Activated CD4-positive, alpha-beta memory T cell treated with anti-CD3 and anti-CD28 coated beads for 36 hours (primary cell): ENCODE measurements at places on chromosomes 7 and 10. TPM values are rescaled to one million over a fixed set of nuclear protein-coding genes. Genes with fewer than 3 reads are reported as not detected.

- H3K27me3 ChIP-seq, result no peaks in the 10 kb centered on the region
- H3K36me3 ChIP-seq, result no peaks in the 10 kb centered on the region
- DNase-seq, result no peak
Measured at GRCh38 chr7:94188350-94188749, 184.2 kb upstream of the BET1 start.

GRCh38 chr7:103915680-103916357 is 73.6 kb downstream of the RELN start:
- H3K4me1 ChIP-seq, result no peaks in the 10 kb centered on the region
- H3K27me3 ChIP-seq, result peaks cover 4% of the 10 kb centered on the region
- no peak overlapping the region for H3K4me3 ChIP-seq
- H3K36me3 ChIP-seq, result no peaks in the 10 kb centered on the region
- DNase-seq, result peak; percentile 10

- H3K27ac ChIP-seq, result no peak overlapping the region
- no peaks in the 10 kb centered on the region for H3K4me1 ChIP-seq
- no peak overlapping the region for H3K4me3 ChIP-seq
- no peaks in the 10 kb centered on the region for H3K36me3 ChIP-seq
Measured at GRCh38 chr7:140546947-140547346, 67.6 kb upstream of the MKRN1 start.

DNA sequence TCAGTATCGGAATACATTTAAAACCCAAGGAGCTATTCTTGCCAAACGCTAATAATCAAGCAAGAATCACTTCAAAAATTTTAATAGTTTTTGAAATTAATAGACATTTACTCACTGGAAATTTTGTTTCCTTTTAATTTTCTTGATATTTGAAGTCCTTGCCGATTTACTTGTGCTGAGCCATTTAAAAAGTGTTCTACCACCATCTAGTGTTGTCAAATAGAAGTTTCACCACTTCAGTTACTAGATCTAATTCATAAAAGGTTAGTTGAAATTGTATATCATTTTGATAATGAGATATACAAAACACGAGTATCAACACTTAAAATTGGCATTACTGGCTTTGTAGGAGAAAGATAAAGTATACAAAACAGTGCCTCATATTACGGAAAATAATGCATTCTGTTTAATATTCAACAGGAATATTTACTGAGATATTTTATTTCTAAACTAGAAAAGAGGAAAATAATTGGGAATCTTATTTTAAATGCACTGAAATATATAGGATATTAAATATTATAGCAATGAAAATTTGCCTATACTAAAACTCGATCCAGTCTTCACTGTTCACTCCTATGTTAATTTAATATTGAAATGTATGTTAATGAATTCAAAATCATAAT is 664.8 kb upstream of the SEMA3D start:
- H3K27me3 ChIP-seq, result no peaks in the 10 kb centered on the region
- H3K4me1 ChIP-seq, result no peaks in the 10 kb centered on the region
- no peak overlapping the region for H3K27ac ChIP-seq
- DNase-seq, result no peak

DNA sequence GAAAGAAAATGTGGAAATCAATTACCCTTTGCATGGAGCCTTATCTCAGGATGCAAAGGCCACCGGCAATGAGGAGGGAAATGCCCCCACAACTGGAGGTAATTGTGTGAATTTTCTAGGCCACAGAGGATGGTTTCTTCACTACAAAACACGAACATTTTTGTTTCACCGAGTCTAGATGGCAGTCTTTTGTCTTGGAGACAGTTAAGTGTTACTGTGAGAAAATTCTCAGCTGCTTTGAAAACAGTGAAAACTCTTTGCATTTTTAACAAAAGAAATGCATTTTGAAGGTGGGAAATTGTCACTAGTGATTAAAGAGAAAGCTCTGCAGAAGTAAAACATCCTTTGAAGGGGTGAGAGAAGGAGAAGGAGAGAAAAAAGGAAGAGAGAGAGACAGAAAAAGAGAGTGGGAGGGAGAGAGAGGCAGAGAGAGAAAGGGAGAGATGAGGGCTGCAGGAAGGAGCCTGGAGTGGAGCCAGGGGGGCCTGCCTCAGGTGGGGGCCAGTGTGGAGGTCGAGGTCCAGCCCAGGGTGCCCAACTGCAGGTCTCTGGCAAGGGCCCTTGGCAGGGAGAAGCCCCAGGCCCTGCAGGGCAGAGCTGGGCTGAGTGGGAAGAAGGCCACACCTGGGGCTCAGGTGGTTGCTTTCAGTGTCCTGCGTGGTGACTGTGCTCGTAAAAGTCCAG is 261.4 kb downstream of the ADARB2 start:
- H3K36me3 ChIP-seq, result no peaks in the 10 kb centered on the region
- no peak overlapping the region for H3K4me3 ChIP-seq
- H3K27me3 ChIP-seq, result peaks cover 7% of the 10 kb centered on the region
- no peaks in the 10 kb centered on the region for H3K4me1 ChIP-seq
- no peak for DNase-seq

GRCh38 chr7:107345898-107346297 is 124.0 kb upstream of the GPR22 start:
- H3K4me1 ChIP-seq, result peaks cover 2% of the 10 kb centered on the region
- H3K36me3 ChIP-seq, result peaks cover 26% of the 10 kb centered on the region

- H3K4me3 ChIP-seq, result no peak overlapping the region
- no peaks in the 10 kb centered on the region for H3K27me3 ChIP-seq
- peaks cover 63% of the 10 kb centered on the region for H3K4me1 ChIP-seq
- peak overlapping the region; percentile 49 for H3K27ac ChIP-seq
Measured at GRCh38 chr7:107559864-107560263, 3.9 kb downstream of the COG5 start.

PLXDC2 gene
- total RNA-seq, result not detected

ADCY1 gene
- total RNA-seq, result 0.57 TPM

ACTR3C gene
- total RNA-seq, result 8.8 TPM
